ENCODE measurements at places on chromosomes 3 and 15. TPM values are rescaled to one million over a fixed set of nuclear protein-coding genes. Genes with fewer than 3 reads are reported as not detected.
A peak's percentile ranks its signal among the peaks of the same experiment; 100 is the strongest.

The IL17RD gene
- polyA plus RNA-seq = 0.42 TPM

The TMCO5A gene
- not detected for polyA plus RNA-seq

The NCEH1 gene
- polyA plus RNA-seq = 19.5 TPM

The SCN11A gene
- not detected for polyA plus RNA-seq

The GABRB3 gene
- 0.15 TPM for polyA plus RNA-seq

The PROK2 gene
- polyA plus RNA-seq = not detected

The GOLIM4 gene
- polyA plus RNA-seq = 84.4 TPM

The RPSA gene
- 418 TPM for polyA plus RNA-seq

The ZNF385D gene
- 13.8 TPM for polyA plus RNA-seq

The EXD1 gene
- polyA plus RNA-seq = not detected

The IGF2BP2 gene
- 62.5 TPM for polyA plus RNA-seq

The TRPM1 gene
- polyA plus RNA-seq = not detected

The GPR171 gene
- not detected for polyA plus RNA-seq

The CYFIP1 gene
- 83.3 TPM for polyA plus RNA-seq

The PLA1A gene
- polyA plus RNA-seq = not detected

The GUCA1C gene
- not detected for polyA plus RNA-seq

The TNFAIP8L3 gene
- polyA plus RNA-seq = 2.0 TPM

DNA sequence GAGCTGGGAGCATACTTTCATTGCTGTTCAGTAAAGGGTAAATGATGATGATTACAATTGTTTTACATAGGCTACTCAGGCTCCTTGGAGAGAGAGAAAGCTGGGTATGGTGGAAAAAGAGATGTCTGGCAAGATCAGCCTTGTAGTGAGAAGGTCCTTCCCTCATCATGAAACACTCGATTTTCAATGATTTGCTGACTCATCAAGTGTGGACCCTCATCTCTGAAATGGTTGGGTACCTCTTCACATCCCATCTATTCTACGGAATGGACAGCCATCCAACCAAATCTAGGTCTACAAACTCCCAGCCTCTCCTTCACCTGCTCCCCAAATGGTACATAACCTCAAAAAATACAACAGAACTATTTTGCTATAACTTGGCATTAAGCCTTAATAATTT is 370.5 kb upstream of the WNT5A start:
- no peaks in the 10 kb centered on the region for H3K4me1 ChIP-seq
- H3K36me3 ChIP-seq = no peaks in the 10 kb centered on the region
- no peak overlapping the region for H3K4me3 ChIP-seq
- no peak for DNase-seq
- H3K27ac ChIP-seq = no peak overlapping the region

DNA sequence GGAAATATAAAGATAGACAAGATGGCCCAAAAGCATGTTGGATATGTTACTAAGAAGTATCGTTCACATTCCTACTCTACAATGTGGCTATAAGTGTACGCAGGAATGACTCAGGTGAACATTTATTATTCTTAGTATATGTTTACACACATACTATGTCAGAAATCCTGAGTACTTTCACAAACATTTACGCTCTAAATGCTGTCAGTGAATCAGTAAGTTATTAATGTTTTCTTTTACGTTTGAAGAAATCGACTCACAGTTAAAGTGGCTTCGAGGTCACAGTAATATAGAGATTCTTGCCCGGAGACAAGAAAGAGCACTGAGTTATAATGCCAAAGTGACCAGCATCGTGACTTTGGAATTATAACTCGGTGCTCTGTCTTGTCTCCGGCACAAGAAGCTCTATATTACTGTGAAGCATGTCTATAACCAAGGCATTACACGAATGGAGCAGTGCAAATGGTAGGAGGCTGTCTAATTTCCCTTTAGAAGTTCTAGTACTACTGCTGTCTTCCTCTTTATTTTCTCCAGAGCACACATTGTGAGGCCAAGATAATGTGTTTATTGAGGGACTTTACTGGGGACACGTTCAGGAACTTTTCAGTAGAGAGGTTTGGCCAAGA is 61.8 kb upstream of the P3H2 start:
- peaks cover 51% of the 10 kb centered on the region for H3K4me1 ChIP-seq
- no peaks in the 10 kb centered on the region for H3K36me3 ChIP-seq
- H3K27ac ChIP-seq = peak overlapping the region; percentile 59
- peak; percentile 23 for DNase-seq
- no peak overlapping the region for H3K4me3 ChIP-seq
- H3K27me3 ChIP-seq = no peaks in the 10 kb centered on the region

DNA sequence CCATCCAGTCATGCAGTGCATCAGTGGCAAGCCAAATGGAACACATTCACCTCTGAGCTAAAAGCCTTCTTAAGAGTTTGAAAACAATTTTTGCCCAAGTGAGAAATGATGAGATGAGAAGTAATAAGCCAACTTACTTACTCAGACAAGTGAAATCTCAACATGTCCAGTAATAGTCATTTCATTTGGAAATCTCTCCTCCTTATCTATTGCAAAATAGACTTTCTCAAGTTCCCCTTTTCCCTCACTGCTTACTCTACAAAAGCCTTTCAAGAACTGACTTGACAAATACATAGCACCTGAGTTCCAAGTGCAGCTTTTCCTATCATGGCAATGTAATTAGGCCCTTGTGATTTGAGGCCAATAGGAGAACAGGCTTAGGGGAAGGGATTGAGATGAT is 282.3 kb downstream of the SLC9A9 start:
- H3K4me3 ChIP-seq = no peak overlapping the region
- peak; percentile 18 for DNase-seq
- H3K4me1 ChIP-seq = no peaks in the 10 kb centered on the region
- H3K36me3 ChIP-seq = no peaks in the 10 kb centered on the region
- no peak overlapping the region for H3K27ac ChIP-seq

DNA sequence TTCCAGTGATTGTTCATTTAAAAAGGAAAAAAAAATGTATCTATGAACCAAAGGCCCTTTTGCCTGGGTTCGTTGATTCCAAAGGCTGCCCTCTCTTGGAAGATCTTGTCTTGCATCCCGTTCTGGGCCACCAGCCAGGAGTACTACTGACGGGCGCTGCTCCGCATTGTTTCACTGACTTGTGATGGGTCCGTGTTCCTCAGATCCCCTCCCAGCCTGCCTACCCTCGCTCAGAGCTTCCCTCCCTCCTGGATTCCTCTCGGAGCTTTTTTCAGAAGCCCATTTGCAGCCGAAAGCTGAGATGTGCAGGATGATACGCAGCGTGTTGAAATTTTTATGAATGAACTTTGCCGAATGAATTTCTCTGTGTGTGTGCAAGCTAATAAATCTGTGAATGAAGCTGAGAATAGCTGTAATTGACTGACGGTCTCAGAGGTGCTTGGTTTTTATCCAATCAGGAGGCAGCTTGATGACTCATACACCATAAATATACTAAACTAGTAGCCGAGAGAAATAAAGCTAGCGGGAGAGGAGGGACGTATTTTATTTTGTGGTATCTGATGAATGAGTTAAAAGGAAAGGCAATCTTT is at the start of gene SHC4:
SHC4 (minus strand) TSS at position 396 of the 590 bp plus-strand sequence. CDS start 904 bp downstream, outside the sequence.
- peaks cover 11% of the 10 kb centered on the region for H3K4me1 ChIP-seq
- H3K4me3 ChIP-seq = peak within 1 kb of the TSS; percentile 89
- H3K36me3 ChIP-seq = no peaks in the 10 kb centered on the region
- no peaks in the 10 kb centered on the region for H3K27me3 ChIP-seq
- peak within 1 kb of the TSS; percentile 42 for H3K27ac ChIP-seq
- DNase-seq = peak; percentile 92

DNA sequence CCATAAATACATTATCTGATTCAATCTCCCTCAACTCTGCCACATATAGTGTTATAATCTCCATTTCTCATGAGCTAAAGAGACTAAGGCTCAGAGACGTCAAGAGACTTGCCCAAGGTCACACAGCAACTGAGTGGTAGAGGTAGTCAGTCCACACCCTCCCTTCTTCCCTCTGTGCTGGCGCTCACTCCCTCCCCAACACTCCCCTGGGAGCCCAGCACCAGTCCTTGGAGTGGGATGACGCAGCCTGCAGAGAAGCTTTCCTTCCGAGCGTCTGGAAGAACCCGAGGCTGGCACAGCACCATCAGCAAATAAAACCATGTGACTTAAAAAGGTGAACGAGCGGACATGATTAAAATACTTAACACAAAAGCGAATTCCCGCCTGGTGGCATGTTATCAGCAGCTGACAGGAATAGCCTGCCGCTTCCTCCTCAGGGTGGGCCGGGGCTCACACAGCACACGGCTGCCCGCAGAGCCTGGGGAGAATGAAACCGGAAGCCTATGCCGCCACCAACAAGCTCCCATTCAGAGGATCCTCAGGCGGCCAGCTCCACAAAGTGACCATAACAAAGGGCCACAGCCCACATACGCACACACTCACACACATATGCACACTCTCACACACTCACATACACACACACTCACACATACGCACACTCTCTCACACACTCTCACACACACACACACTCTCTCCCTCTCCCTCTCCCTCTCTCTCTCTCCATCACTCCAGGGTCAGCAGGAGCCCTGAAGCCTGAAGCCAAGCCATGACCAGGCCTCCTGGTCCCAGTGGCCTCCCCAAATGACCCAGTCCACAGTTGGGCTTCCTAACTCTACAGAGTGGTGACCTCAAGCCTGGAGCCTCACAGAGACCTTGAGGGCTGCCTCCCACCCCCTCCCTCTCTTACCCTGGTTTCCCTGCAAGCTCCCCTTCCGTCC is 120.5 kb downstream of the XXYLT1 start:
- no peaks in the 10 kb centered on the region for H3K27me3 ChIP-seq
- no peaks in the 10 kb centered on the region for H3K36me3 ChIP-seq
- H3K27ac ChIP-seq = 0 out of 2 replicates have a peak overlapping the region, but pooled peaks have one; percentile 58
- no peak overlapping the region for H3K4me3 ChIP-seq

DNA sequence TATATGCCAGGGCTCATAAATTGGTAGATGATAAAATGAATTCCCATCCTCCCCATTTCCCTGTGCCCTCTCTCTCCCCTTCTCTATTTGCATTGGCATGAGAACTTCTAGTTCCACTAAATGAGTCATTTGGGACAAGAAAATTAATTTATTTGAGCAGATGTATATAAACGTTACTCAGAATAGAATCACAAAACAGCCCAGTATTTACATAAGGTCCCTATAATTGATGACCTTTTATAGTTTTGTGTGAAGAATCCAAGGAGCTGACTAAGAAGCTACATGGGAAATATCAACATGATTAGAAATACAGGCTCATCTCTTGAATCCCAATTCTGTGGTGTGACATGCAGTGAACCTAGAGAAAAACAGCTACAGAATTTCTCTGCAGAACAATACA is 617.7 kb upstream of the NR2F2 start:
- no peak overlapping the region for H3K4me3 ChIP-seq
- no peaks in the 10 kb centered on the region for H3K4me1 ChIP-seq
- peak; percentile 25 for DNase-seq

- H3K27ac ChIP-seq = no peak overlapping the region
- H3K36me3 ChIP-seq = no peaks in the 10 kb centered on the region
- H3K4me1 ChIP-seq = no peaks in the 10 kb centered on the region
- H3K27me3 ChIP-seq = peaks cover 8% of the 10 kb centered on the region
- no peak for DNase-seq
- H3K4me3 ChIP-seq = no peak overlapping the region
These were observed 2.8 kb downstream of the BTLA start for GRCh38 chr3:112496366-112497067.

DNA sequence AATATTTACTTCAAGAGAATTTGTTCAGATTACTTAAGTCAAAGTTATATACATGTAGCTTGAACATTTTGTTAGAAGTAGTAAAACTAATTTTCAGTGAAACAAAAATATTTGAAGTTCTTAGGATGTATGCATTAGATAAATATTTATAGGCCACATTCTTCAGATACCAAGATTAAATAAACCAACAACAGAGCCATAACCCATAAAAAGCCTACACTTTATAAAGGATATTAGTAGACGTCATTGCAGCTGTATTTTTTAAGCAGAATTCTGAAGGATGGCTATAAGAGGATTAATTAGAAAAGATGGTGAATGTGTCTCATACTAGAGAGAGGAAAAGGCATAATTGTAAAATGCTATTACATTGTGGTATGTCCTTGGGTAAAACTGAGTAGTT is 449.7 kb upstream of the ALCAM start:
- H3K36me3 ChIP-seq = no peaks in the 10 kb centered on the region
- H3K4me1 ChIP-seq = peaks cover 4% of the 10 kb centered on the region
- no peaks in the 10 kb centered on the region for H3K27me3 ChIP-seq
- no peak overlapping the region for H3K4me3 ChIP-seq
- no peak overlapping the region for H3K27ac ChIP-seq

GRCh38 chr3:111937871-111938270 is 41.0 kb upstream of the ABHD10 start:
- no peak for DNase-seq
- H3K27ac ChIP-seq = peak overlapping the region; percentile 94
- H3K4me3 ChIP-seq = no peak overlapping the region

DNA sequence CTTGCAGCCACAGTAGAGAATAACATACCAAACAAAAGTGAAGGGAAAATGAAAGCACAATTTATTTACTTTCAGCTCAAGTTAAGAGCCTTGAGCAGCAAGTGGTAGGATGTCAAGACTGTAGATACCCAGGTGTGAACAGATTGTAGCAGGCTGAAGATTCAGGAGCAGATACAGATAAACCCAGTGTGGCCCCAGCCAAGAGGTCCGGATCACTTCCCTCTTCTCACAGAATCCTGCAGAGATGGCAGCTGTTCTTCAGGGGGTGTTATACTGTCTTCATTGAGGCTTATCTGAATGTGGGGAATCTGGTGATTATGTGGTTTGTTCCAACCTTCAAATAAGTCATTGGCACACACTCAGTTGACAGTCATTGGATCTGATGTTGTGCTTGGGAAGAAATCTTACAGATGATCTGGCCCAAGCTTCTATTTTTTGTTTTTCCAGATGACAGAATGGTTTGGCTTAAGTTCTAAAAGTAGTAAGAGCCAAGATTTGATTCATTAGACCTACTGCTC is 2.2 kb downstream of the STARD9 start:
- no peaks in the 10 kb centered on the region for H3K36me3 ChIP-seq
- H3K27me3 ChIP-seq = no peaks in the 10 kb centered on the region
- peak overlapping the region; percentile 22 for H3K4me3 ChIP-seq
- DNase-seq = peak; percentile 78
- peaks cover 22% of the 10 kb centered on the region for H3K4me1 ChIP-seq

DNA sequence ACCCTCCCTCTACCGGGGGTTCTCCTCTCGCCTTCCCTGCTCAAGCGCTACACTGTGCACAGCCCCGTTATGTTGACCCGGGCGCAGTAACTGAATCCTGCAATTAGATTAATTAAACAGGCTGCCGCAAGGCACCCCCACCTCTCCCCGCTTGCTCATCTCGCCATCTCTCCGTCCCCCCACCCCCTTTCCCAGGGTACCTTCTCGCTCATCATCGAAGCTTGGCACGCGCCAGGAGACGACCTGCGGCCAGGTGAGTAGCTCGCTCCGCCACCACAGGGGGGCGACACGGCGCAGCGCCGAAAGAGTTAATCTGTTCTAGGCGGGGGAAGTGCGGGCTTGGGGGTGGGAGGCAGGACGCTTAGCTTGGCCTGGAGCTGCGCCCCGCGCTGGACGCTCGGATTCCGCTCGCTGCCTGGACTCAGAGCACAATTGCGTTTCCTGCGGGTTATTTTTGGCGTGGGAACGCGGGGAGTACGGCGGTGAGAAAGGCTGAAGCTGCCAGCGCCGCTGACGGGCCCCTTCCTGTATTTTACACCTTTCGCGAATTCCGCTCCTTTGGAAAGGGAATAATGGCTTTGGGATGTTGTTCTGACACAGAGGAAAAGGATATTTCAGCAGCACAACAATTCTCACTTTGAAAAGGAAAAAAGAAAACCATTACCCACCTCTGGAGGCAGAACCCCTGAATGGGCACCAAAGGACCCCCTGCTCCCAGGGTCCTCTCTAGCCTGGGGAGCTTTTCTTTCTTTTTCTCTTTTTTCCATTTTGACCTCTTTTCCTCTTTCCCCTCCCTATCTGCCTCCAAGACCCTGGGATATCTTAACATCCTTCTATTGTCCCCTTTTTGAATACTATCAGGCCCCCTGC is 1.5 kb downstream of the DLL4 start:
- peaks cover 49% of the 10 kb centered on the region for H3K27me3 ChIP-seq
- H3K4me3 ChIP-seq = peak overlapping the region; percentile 55
- no peak overlapping the region for H3K27ac ChIP-seq
- DNase-seq = peak; percentile 37
- peaks cover 15% of the 10 kb centered on the region for H3K4me1 ChIP-seq
